Muscle of leg (tissue), 16 donors: ENCODE measurements at places on chromosomes 7 and 10.

DNA sequence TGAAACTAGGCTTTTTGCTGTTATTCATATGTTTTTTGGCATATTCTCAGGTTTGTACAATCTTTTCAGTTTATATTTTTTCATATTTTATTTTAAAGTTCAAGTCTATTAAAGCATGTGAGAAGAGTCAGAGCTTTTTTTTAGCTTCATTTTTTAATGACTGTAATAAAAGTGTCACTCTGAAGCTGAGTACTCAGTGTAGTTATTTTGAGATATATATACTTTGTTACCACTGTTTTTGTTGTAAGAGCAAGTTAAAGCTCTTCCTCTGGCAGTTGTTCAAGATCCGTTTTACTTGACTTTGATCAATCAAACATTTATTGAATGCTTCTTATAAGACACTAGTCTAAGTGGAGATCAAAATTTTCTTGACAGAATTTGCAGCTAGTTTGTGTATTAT is 37.5 kb downstream of the CASD1 start:
- peak; percentile 40 for DNase-seq

- peak; percentile 51 for DNase-seq
These were observed 1.5 kb downstream of the MAFK start for GRCh38 chr7:1531979-1532455.

DNA sequence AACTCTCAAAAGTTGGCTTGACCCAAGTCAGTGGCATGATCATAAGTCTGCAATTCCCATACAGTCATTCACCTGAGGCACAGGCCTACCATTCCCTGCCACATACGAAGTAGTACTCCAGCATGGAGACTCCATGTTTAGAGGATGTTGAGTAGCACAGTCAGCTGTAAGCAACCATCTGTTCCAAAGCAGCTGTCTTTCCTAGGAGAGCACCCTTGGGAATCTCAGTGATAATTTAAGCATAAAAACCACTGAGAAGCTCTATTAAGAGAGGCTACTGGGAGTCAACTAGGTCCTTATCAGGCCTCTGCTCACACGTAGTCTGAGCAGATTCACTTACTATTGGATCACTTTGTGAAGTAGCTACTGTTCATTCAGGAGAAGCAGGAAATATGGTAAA is 61.6 kb upstream of the UNC5B start:
- DNase-seq = peak; percentile 64

DNA sequence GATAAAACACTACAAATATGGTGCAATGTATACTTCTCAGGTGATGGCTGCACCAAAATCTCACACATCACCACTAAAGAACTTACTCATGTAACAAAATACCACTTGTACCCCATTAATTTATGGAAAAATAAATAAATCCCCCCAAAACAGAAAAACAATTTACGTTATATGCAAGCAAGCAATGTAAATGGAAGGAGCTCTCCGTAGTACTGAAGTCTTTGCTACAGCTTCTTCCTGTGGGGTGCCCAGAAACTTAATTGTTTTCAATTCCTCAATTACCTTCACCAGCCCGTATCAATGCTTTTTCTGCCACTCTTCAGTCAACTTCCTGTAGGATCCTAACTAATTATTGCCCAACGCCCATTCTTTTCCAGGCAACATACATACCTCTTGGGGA is 138.1 kb downstream of the RELN start:
- peak; percentile 22 for DNase-seq

GRCh38 chr7:3896169-3896765 is 595.2 kb downstream of the SDK1 start:
- DNase-seq = peak; percentile 58

- DNase-seq = peak; percentile 40
These were observed 133.6 kb downstream of the SEMA3C start for GRCh38 chr7:80785276-80785675.

- DNase-seq = no peak
These were observed 2.8 kb downstream of the FAM20C start for GRCh38 chr7:195010-195829.

GRCh38 chr7:43584195-43584586 is 1.3 kb downstream of the STK17A start:
- peak; percentile 53 for DNase-seq

- no peak for DNase-seq
These were observed 138.1 kb downstream of the EMX2 start for GRCh38 chr10:117680601-117681000.

DNA sequence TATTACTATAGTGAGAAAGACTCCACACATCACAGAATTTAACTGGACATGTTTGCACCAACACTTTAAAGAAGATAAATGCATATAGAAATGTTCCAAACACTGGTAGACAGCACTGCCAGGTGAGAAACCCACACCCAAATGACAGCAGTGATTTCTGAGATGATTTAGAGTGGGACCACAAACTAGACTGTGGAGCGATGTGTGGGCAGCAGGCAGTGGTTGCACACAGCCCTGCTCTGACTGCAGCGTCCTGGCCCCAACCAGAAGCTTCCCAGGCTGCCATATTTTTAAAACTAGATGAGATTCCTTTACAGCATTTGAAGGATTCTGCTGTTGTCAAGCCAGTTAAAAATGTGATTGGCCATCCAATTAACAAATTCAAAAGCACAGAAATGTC is 47.7 kb upstream of the COMMD3 start:
- DNase-seq = no peak

DNA sequence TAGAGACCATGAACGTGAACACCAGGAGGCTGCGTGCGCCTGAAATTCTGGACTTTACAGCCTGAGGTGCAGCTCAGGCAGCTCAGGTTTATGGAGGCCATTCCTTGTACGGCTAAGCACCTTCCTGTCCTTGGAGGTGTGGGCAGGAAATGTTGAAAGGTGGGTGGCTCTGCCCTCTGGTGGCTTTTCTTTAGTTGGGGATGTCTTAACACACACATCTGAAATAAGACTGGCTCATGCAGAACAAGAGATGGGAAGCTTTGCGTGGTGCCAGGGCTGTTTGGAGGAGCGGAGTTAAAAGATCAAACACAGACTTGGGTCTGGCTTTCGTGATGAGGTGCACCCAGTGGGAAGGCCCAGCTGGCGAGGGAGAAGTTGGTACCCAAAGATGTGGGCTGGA is 64.1 kb downstream of the DOCK1 start:
- no peak for DNase-seq

- no peak for DNase-seq
These were observed 15.6 kb downstream of the HIBADH start for GRCh38 chr7:27647046-27647445.

- no peak for DNase-seq
These were observed 19.6 kb upstream of the SMNDC1 start for GRCh38 chr10:110324201-110324804.

DNA sequence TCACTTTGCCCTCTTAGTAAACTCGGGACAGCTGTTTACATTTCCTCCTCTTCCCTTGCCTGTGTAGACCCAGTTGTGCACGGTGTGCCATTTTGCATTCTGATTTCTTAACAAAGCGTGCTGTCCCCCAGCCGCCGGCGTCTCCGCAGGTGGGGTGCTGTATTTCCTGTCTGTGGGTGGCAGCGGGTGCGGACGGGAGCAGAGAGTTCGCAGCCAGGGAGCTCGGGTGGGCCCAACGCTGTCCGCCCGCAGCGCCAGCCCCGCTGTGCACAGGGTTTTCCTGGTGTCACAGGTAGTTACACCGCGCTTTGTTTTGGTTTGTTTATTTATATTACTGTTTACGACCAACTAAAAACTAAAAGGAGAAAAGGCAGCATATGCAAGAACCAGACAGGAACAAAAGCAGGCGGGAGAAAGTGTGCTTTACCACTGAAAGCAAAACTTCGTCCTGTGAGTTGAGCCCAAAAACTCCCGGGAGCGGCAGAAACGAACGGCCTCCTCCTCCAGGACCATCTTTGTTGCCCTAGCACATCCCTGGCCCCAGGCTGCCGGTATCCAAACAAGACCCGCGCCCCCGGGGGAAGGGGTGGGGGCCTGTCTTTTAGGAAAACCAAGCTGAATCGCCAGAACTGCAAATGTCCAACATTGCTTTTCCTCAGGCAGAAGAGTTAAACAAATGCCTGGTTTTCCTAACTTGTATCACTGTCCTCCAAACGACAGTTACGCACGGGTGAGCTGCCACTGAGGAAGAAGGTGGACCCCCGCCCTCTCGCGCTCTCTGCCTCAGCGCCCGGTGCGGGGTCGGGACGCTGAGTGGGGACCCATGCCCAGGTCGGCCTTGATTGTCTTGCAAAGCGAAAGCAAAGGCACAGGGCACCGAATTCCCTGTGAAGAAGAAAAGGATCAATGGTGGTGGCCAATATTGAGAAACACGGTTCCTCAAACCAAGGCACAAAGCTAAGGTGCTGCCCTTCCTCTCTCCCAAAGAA is 45.9 kb upstream of the DRGX start:
- no peak for DNase-seq

GRCh38 chr10:43970018-43970698 is 321.5 kb upstream of the ZNF32 start:
- no peak for DNase-seq

GRCh38 chr7:70372768-70373515 is 759.0 kb upstream of the GALNT17 start:
- DNase-seq = no peak

DNA sequence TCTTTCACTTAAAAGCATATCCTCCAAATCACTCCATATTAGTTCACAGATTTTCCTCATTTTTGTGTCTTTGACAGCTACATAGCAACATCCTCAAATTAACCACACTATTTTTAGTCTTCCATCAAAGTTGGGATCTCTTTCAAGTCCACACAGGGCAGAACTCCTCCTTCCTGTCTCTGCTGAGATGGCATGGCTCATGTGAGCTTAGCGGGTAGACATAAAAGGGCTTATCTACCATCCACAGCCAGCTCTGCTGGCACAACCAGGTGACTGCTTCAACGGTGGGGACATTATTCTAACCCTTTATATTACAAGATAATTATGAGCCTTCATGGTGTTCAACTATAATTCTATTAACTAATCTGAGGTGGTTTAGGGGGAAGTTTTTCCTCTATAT is 35.5 kb downstream of the ICA1 start:
- no peak for DNase-seq
